ENCODE measurements at places on chromosomes 13 and 19.

DNA sequence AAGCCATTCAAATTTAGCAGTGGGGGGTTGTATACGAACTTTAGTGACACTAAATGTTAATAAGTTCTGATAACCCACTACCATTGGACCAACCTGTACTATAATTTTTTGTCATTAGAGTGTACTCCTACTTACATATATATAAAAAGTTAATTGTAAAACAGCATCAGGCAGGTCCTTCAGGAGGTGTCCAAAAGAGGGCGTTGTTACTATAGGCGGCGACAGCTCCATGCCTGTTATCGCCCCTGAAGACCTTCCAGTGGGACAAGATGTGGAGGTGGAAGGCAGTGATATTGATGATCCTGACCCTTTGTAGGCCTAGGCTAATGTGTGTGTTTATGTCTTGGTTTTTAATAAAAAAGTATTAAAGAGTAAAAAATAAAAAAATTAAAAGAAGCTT is 27.5 kb downstream of the SPRYD7 start:
- no peak for DNase-seq

- no peak for DNase-seq
Measured at GRCh38 chr19:6593651-6594416, 2.9 kb upstream of the CD70 start.

DNA sequence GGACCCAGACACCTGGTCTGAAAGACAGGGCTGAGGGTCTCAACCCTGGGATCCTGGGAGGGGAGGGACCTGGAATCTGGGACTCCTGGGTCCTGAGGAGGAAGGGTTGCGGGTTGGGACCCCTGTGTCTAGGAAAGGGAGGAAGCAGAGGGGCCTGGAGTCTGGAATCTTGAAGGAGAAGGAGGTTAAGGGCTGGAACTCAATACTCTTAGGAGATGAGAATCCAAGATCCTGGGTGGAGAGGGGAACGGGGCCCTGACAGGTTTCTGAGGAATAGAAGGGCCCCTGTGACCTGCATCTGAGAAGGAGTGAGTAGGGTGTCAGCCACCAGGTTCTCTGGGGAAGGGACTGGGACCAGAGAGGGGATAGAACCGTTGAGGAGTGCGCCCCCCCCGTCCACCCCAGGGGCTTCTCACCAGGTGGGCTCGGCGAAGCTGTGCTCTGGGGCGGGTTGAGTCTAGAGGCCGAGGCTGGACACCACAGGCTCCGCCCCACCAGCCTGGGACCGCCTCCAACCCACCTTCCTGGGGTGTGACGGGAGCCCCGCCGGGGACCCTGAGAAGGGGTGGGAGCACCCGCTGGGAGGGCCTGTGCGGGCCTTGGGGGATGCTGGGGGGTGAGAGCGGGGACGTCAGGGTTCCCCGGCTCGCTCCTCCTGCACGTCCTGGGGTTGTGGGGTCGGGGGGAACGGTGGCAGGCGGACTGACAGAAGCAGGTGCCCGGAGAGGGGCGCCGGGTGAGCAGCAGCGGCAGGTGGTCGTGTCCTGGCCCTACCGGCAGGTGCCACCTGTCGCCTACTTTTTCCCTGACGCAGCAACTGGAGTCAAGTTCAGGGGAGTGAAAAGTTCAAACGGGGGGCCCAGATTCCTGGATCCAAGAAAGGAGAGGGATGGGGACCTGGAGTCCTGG is at the start of gene MAMSTR:
TSS of gene MAMSTR (minus strand) at position 463 of the 909 bp plus-strand sequence. CDS start 694 bp downstream, outside the sequence.
- DNase-seq, result no peak

DNA sequence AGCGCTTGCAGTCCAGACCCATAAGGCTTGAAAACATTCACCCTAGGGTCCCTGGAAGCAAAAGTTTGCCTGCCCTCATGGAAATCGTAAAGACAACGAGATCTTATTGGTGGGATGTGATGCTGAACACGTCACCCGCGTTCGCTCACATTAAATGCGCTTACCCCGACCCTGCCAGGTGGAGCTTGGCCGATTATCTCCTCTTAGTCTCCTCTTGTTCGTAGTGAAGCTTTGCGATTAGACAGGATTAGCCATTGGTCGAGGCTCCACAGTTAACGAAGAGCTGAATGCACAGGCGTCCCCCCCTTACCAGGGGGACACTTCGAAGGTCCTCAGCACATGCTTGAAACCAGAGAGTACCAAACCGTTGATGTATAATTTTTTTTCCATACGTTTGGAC is 16.0 kb upstream of the KDM4B start:
- no peak for DNase-seq

DNA sequence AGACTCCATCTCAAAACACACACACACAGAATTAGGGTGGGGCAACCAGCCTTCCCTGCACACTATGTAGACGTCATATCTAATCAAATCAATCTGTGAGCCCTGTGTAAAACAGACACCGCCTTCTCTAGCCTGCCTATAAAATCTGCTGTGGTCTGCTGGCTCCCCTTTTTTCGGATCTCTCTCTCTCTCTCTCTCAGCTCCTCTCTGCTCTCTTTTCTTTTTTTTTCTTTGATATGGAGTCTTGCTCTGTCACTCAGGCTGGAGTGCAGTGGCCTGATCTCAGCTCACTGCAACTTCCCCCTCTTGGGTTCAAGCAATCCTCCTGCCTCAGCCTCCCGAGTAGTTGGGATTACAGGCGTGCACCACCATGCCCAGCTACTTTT is 11.8 kb upstream of the CD70 start:
- no peak for DNase-seq

DNA sequence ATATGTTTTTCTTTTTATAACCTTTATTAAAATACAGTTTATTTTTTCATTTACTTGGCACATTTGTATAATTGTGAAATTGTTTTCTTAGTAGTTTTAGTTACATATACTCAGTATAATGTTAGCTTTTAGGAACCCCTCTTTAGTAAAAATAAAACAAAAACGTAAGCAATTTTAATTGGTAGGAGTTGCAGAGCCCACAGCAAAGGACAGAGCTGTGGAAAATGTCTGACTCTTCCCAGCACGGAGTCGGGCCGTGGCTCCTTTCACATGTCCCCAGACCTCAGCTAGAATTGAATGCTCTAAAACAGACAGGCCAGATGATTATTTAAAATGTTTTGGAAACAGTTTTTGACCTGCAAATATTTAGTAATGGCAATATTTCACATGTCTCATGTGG is 27.9 kb upstream of the CEACAM21 start:
- DNase-seq, result no peak

GRCh38 chr19:54606230-54606629 is 12.8 kb downstream of the LILRA1 start:
- DNase-seq, result no peak

All from MM.1S (cell line).